Activated naive CD8-positive, alpha-beta T cell treated with anti-CD3 and anti-CD28 coated beads, Interleukin-2, amount 50 U/mL, for 24 hours (primary cell): ENCODE measurements at places on chromosomes 16 and 17.
A peak's percentile ranks its signal among the peaks of the same experiment; 100 is the strongest.

DNA sequence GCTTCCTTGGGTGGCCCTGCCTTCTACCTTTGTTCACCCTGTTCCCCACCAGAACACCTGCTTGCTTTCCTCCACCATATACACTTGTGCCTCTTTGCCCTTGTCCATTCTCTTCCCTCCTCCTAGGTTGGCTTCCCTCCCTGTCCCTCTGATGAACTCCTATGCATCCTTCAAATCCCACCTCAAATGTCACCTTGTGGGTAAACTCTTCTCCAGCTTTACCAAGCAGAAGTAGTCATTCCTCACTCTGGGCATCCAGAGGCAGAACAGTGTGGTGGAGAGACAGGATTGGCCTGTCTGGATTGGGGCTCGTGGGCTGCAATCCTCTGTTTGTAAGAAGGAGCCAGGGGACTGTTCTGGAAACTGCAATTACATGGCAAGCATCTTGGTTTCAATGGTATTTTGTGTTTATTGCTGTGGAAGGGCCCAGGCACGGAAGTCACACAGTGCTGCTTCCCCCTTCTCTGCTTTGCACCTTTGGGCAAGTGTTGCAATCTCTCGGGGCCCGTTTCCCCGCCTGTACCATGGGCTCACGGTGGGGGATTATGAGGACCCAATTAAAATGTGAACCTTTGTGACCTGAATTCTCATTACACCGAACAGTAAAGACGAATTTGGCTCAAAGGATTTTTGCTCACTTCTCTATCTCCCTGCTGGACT, 21.9 kb upstream of the NXPH3 start:
- H3K36me3 ChIP-seq: no peaks in the 10 kb centered on the region
- DNase-seq: no peak
- H3K4me3 ChIP-seq: no peak overlapping the region

- DNase-seq: no peak
- H3K27ac ChIP-seq: no peak overlapping the region
- peaks cover 25% of the 10 kb centered on the region for H3K4me1 ChIP-seq
- no peaks in the 10 kb centered on the region for H3K27me3 ChIP-seq
- H3K36me3 ChIP-seq: peaks cover 40% of the 10 kb centered on the region
- H3K4me3 ChIP-seq: no peak overlapping the region
Measured at GRCh38 chr16:80991792-80992430, 14.8 kb downstream of the CMC2 start.

- peak overlapping the region; percentile 60 for H3K27ac ChIP-seq
- H3K36me3 ChIP-seq: peaks cover 9% of the 10 kb centered on the region
- H3K4me3 ChIP-seq: peak overlapping the region; percentile 47
- H3K27me3 ChIP-seq: no peaks in the 10 kb centered on the region
Measured at GRCh38 chr17:57357830-57358430, 101.6 kb downstream of the MSI2 start.

- H3K36me3 ChIP-seq: peaks cover 5% of the 10 kb centered on the region
- H3K27ac ChIP-seq: no peak overlapping the region
- H3K4me1 ChIP-seq: no peaks in the 10 kb centered on the region
- DNase-seq: no peak
Measured at GRCh38 chr17:63317166-63317840, 128.8 kb downstream of the CYB561 start.

GRCh38 chr16:64478252-64478906, 643.5 kb downstream of the CDH11 start:
- no peaks in the 10 kb centered on the region for H3K4me1 ChIP-seq
- no peaks in the 10 kb centered on the region for H3K36me3 ChIP-seq
- no peaks in the 10 kb centered on the region for H3K27me3 ChIP-seq
- H3K4me3 ChIP-seq: no peak overlapping the region

DNA sequence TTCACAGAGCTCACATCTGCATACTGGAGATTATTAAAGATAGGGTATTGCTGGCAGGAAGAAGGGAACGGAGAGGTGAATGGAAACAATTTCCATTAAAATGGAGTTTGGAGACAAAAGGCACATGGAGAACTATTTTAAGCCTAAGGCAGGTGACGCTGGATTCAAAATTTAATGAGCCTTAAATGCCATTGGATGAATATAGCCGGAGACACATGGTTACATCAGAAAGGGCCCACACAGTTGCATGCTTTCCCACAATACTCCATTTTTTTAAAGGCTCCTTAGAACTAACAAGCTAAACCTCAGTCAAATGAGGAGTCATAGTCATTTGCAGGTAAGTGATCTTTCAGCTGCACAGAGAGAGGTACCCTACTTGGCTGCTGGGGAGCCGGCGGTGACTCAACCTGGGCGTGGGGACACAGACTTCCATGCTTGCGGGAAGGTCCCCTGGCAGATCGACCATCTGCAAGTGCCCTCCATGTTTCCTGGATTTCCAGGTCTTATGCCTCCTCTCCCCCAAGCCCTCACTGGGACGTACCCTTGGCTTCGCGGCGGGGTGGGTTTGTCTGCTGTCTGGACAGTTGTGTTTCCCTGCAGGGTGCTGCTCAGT, 259.2 kb downstream of the CBLN1 start:
- H3K27ac ChIP-seq: no peak overlapping the region
- H3K27me3 ChIP-seq: no peaks in the 10 kb centered on the region
- H3K36me3 ChIP-seq: no peaks in the 10 kb centered on the region

DNA sequence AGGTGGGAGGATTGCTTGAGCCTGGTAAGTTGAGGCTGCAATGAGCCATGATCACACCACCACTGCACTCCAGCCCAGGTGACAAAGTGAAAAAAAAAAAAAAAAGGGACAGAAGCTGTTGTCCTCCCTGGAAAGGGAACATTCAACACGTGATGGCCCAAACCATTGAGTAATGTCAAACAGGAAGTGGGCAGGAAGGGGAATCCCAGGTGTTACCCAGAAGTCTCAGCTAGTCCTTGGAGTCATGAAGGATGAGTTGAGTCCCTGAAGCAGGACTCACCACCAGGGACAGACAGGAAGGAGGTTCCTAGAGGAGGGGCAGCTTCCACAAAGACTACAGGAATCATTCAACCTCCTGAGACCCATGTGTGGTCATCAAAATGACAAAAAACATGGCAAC, 19.8 kb upstream of the CMIP start:
- no peaks in the 10 kb centered on the region for H3K36me3 ChIP-seq
- no peak overlapping the region for H3K4me3 ChIP-seq
- H3K4me1 ChIP-seq: peaks cover 15% of the 10 kb centered on the region
- H3K27ac ChIP-seq: peak overlapping the region; percentile 77

DNA sequence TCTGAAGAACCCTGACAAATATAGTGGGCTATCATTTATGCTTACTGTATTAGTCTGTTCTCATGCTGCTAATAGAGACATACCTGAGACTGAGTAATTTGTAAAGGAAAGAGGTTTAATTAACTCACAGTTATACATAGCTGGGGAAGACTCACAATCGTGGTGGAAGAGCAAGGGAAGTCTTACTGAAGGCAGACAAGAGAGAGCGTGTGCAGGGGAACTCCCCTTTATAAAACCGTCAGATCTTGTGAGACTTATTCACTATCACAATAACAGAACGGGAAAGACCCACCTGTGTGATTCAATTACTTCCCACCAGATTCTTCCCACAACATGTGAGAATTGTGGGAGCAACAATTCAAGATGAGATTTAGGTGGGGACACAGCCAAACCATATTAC, 526.8 kb upstream of the GOT2 start:
- H3K36me3 ChIP-seq: no peaks in the 10 kb centered on the region
- DNase-seq: no peak
- no peaks in the 10 kb centered on the region for H3K27me3 ChIP-seq
- H3K4me3 ChIP-seq: no peak overlapping the region
- H3K4me1 ChIP-seq: peaks cover 22% of the 10 kb centered on the region
- no peak overlapping the region for H3K27ac ChIP-seq

GRCh38 chr16:56606476-56607108, 1.8 kb upstream of the MT2A start:
- no peaks in the 10 kb centered on the region for H3K27me3 ChIP-seq
- DNase-seq: no peak
- H3K36me3 ChIP-seq: peaks cover 2% of the 10 kb centered on the region
- H3K4me1 ChIP-seq: peaks cover 47% of the 10 kb centered on the region
- peak overlapping the region; percentile 4 for H3K4me3 ChIP-seq
- H3K27ac ChIP-seq: peak overlapping the region; percentile 86

- DNase-seq: no peak
- H3K27me3 ChIP-seq: peaks cover 16% of the 10 kb centered on the region
- no peaks in the 10 kb centered on the region for H3K36me3 ChIP-seq
- no peak overlapping the region for H3K27ac ChIP-seq
Measured at GRCh38 chr17:867896-868489, 85.8 kb downstream of the MRM3 start.

DNA sequence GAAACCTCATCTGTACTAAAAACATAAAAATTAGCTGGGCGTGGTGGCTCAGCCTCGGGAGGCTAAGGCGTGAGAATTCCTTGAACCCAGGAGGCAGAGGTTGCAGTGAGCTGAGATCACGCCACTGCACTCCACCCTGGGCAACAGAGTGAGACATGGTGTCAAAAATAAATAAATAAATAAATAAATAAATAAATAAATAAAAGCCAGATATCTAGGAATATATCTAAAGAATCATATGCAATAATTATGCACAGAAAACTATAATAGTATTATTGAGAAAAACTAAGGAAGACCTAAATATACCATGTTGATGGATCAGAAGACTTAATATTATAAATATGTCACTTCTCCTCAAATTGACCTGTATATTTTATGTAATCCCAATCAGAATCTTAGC, 37.0 kb downstream of the TMC7 start:
- no peak overlapping the region for H3K4me3 ChIP-seq
- no peaks in the 10 kb centered on the region for H3K4me1 ChIP-seq
- H3K27ac ChIP-seq: no peak overlapping the region
- no peak for DNase-seq
- no peaks in the 10 kb centered on the region for H3K27me3 ChIP-seq

- H3K4me1 ChIP-seq: no peaks in the 10 kb centered on the region
- no peak overlapping the region for H3K27ac ChIP-seq
- no peak overlapping the region for H3K4me3 ChIP-seq
- peaks cover 15% of the 10 kb centered on the region for H3K36me3 ChIP-seq
- no peaks in the 10 kb centered on the region for H3K27me3 ChIP-seq
Measured at GRCh38 chr17:60960398-60961065, 282.9 kb downstream of the BCAS3 start.
